ENCODE measurements at places on chromosomes 3 and 15.

DNA sequence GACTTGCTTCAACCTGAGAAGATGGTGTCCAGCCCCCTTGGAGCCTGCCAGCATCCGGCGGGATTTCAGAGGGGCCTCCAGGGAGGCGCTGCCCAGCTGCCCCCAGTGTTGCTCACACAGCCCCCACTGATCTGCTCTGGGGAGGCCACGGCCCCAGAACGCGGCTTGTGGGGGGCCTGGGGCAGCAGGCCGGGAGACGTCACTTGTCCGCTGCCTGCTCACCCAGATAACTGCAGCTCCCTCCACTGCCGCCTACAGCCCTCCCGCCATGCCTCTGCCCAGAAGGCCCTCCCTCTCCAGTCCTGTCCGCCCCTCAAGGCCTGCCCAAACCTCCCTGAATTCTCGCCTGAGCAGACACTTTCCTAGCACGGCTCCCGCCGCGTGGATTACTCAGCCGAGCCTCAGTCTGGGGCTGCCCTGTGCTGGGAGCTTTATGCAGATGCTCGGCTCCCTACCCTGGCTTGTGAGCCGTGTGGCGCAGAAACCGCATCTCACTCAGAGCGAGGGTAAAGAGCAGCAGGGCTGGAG, 17.2 kb upstream of the ADIPOQ start:
- peak; percentile 12 for DNase-seq

DNA sequence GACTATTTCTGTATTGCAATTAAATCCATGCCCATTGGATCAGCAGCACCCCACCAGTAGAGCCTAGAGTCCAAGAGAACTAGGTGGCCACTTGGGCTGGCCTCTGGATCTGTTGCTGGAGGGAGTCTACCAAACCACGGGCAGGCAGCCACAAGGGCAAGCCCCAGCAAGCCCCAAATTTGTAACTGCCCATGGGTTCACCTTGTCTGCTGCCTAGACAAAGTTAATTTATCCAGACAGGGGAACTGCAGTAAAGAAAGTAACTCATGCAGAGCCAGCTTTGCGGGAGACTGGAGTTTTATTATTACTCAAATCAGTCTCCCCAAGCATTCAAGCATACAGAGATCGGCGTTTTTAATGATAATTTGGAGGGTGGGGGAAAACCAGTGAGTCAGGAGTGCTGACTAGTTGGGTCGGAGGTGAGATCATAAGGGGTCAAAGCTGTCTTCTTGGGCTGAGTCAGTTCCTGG, 74.0 kb upstream of the TERB2 start:
- no peak for DNase-seq

- no peak for DNase-seq
These were observed 116.9 kb downstream of the NFKBIZ start for GRCh38 chr3:101966226-101966625.

DNA sequence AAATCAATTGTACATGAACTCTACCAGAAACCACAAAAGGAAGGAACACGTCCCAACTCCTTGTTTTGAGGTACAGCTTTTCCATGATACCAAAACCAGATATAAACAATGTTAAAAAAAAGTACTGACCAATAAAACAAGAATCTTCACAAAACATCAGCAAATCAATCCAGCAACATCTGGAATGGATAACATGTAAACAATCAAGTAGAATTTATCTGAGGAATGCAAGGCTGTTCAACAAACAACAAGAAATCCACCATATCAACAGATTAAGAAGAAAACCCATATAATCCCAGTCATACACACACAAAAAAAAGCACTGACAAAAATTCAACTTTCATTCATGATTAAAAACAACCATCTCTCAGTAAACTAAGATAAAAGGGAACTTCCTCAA, 26.7 kb downstream of the TJP1 start:
- no peak for DNase-seq

DNA sequence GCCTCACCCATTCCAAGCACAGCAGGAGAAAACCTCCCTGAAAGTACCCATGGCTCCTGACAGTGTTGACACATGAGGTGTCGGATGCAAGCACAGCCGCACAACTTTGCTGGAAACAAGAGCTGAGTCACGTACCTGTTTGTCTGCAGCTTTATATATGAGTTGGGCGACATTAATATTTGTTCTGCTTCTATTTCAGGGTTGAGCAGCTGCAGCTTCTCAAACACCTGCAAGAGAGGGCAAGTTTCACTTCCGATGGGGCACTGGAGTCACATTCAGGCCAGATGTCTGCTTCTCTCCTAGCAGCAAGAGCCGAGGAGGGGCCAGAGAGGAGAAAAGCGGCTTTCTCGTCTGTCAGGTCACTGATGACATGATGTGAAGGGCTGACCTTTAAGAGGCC, 88.0 kb downstream of the NUP210 start:
- DNase-seq: no peak

- no peak for DNase-seq
These were observed 10.6 kb downstream of the MAPKAPK3 start for GRCh38 chr3:50627407-50628051.

- DNase-seq: no peak
These were observed 54.7 kb downstream of the RPL39L start for GRCh38 chr3:187084580-187084979.

GRCh38 chr3:58375254-58375653, 42.6 kb downstream of the PXK start:
- no peak for DNase-seq

DNA sequence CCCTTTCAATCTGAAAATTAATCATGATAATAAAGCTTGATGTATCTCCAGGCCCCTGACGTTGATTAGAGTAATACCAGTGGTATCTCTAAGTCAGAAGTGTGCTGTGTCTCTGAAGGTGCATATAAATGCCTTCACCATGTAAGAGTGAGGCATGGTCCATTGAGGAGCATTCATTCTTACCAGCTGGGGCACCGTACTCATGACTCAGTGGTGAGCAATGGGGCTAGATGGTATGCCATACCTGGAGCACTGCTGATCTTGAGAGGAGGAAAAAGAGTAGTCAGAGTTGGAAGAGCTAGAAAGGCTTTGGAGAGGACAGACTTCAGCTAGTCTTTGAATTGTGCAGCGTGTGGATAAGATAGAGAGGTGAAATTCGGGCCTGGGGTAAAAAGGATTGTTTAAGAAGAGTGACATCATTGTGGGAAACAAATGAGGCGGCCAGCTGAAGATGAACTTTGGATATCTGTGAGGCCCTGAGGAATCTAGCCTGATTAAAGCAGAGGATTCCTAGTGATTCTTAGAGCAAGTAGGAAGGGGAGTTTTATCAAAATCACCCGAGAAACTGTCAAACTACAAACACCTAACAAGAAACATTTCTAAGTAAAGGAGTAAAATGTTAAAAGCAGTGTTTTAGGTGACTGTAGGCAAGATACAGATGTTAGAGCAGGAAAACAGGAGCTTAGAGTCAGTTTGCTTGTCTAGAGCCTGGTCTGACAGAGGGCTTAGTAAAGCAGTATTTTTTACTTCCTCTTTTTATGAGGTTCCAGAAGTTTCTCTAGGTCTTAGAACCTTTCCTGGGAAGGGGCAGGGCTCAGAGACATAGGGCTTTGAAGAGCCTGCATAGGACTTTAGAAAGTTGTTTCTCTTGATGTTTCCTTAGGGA, 13.6 kb downstream of the TMOD3 start:
- DNase-seq: no peak

DNA sequence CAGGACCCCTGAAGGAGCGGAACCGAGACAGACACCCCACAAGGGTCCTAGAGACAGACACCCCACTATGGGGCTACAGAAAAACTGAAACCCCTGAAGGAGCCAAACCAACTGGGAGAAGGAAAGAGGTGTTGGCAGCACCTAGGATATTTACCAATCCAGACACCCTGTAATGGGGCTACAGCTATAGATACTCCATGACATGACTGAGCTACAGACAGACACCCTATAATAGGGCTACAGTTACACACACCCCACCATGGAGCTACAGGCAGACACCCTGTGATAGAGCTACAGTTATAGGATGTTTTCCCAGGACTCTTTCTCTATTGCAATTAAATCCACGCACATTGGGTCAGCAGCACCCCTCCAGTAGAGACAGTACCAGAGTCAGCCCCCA, 22.6 kb upstream of the ADGRG7 start:
- DNase-seq: no peak

GRCh38 chr3:49611719-49612118, 57.4 kb downstream of the BSN start:
- no peak for DNase-seq

GRCh38 chr3:112875561-112875960, 28.9 kb upstream of the CD200R1L start:
- DNase-seq: no peak
